ENCODE measurements at places on chromosomes 2 and 18. TPM values are rescaled to one million over a fixed set of nuclear protein-coding genes. Genes with fewer than 3 reads are reported as not detected.
A peak's percentile ranks its signal among the peaks of the same experiment; 100 is the strongest.

SLC30A3 gene
- total RNA-seq = 0.77 TPM

GRCh38 chr2:178899656-178900055, 92.4 kb upstream of the TTN start:
- no peaks in the 10 kb centered on the region for H3K27me3 ChIP-seq
- peaks cover 1% of the 10 kb centered on the region for H3K4me1 ChIP-seq
- DNase-seq = no peak
- no peak overlapping the region for H3K27ac ChIP-seq

DNA sequence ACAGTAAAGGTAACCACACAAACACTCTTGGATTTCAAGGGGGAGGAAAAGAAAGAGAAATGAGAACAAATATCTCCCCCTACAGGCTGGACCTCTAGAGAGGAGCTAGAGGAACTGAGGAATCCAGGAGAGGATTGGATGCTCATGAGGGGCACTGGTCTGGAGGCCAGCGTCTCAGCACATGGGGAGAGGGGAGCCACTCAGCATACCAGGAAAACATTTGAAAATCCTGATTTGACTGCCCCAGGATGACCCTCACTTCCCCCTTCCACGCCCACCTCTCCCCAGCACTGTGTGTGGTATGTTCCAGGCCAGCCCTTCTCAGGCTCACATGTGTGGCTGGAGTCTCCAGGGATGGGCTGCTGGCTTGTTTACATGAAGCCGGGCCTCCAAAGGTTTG, 396.8 kb upstream of the ID2 start:
- H3K36me3 ChIP-seq = no peaks in the 10 kb centered on the region
- H3K4me1 ChIP-seq = peaks cover 4% of the 10 kb centered on the region
- no peaks in the 10 kb centered on the region for H3K27me3 ChIP-seq
- H3K4me3 ChIP-seq = no peak overlapping the region
- DNase-seq = no peak

DNA sequence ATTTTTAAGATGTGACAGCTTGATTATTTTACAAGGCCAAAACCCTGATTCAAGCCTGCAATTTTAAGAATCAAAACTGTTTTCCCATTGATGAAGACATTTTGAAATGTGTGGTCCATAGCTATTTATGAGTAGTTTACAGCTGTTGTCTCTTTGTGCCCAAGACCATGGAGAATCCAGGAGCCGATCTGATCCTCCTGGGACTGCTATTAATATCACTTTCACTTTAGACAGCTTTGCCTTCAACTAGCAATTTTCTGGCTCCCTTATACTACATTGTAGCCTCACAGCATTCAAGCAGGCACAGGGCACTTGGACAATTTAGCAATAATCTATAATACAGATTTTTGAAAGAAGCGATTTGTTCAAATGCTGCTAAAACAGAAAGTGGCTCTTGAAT, 172.9 kb downstream of the SLC8A1 start:
- no peaks in the 10 kb centered on the region for H3K27me3 ChIP-seq
- no peak overlapping the region for H3K4me3 ChIP-seq
- no peak for DNase-seq
- no peaks in the 10 kb centered on the region for H3K4me1 ChIP-seq
- H3K36me3 ChIP-seq = no peaks in the 10 kb centered on the region

GRCh38 chr2:3434654-3435053, 55.2 kb downstream of the TRAPPC12 start:
- no peak overlapping the region for H3K27ac ChIP-seq
- H3K4me1 ChIP-seq = no peaks in the 10 kb centered on the region
- H3K4me3 ChIP-seq = no peak overlapping the region
- no peaks in the 10 kb centered on the region for H3K27me3 ChIP-seq
- no peak for DNase-seq

DNA sequence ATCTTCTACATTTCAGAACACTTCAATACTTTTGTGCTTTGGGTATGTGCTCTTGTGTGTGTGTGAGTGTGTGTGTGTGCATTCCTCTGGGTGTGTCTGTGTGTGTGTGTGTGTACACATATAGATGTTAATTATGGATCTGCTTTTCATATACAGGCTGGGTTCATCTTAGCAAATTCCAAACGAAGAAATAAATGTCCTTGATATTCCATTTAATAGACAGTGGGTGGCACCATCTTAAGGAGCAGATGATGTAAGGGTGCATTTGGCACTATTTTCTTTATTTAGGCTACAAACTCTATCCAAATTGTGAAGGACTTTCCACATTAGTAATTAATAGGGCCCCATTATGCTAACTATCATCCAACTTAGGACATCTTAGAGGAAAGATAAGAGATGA, 425.8 kb upstream of the POU3F3 start:
- no peaks in the 10 kb centered on the region for H3K36me3 ChIP-seq
- H3K4me1 ChIP-seq = no peaks in the 10 kb centered on the region
- DNase-seq = no peak
- H3K27me3 ChIP-seq = no peaks in the 10 kb centered on the region
- no peak overlapping the region for H3K4me3 ChIP-seq

DLGAP1 gene
- total RNA-seq = 5.2 TPM

DNA sequence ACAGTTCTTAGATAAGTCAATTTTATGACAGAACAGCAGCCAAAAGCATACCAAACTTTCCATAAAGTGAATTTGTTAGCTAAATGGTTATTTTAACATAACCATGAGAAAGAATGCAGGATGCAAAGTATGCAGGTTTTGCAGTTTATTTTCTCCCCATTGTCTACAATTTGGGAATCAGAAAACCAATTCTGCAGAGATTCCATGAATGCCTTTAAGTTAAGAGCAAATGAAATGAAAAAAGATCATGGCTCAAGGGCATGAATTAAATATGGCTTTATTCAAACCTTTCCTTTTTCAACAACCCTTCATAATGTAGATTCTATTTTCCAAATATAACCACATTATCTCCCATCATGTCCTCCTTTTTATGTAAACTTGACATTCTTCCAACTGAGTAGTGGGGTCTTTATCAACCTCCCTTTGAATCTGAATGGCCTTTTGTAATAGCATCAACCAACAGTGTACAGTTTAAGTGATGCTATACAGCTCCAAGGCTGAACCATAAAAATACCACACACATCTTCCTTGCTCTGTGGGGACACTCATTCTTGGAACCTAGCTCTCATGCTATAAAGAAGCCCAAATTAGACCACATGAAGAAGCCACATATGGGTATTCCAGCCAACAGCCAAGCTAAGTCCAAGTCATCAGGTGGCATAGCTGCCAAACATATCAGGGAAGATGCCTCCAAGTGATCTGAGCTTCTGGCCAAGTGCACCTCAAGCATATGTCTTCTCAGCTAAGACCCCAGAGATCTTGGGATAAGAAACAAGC, 49.8 kb downstream of the PIAS2 start:
- no peak overlapping the region for H3K4me3 ChIP-seq
- no peak overlapping the region for H3K27ac ChIP-seq
- no peaks in the 10 kb centered on the region for H3K4me1 ChIP-seq
- DNase-seq = no peak
- peaks cover 5% of the 10 kb centered on the region for H3K36me3 ChIP-seq

GRCh38 chr2:60899230-60899891, 18.0 kb downstream of the REL start:
- DNase-seq = no peak
- no peaks in the 10 kb centered on the region for H3K27me3 ChIP-seq

PPM1B gene
- 35.7 TPM for total RNA-seq

DNA sequence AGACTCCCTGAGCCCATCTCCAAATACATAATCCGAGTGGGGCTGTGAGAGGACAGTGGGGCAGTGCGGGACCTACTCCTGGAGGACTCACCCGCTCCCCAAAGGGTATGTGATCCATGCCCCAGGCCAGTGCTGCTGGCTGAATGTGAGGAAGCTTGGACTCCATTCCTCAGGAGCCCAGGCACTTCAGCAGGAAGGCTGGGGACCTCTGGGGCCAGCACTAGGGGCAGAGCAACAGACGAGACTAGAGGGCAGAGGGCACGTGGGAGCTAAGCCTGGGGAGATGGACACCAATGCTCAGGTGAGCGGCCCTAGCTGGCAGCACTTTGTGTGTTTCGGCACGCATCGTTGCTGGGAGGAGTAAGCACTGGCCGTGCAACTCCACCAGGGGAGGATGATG, 84.9 kb downstream of the MALT1 start:
- H3K27me3 ChIP-seq = no peaks in the 10 kb centered on the region
- no peaks in the 10 kb centered on the region for H3K4me1 ChIP-seq
- DNase-seq = no peak

DNA sequence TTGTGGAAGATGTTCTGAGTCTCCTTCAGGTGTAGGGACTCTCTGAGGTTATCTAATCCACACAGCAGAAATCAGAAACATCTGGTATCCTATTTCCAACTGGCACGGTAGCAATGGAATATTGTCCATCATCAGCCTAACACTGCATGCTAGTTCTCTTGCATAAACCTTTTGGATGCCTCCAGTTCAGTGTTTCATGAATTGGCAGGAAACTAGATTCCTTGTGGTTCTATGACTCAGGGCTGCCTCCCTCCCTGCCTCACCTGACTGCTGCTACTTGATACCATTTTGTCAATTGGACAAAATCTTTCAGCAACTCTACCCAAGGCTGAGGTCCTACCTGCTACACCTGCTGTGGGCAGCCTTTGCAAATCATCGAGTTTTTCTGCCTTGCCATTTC, 130.9 kb downstream of the TPGS2 start:
- H3K4me3 ChIP-seq = no peak overlapping the region
- peaks cover 3% of the 10 kb centered on the region for H3K4me1 ChIP-seq
- no peaks in the 10 kb centered on the region for H3K27me3 ChIP-seq
- H3K27ac ChIP-seq = peak overlapping the region; percentile 11

GALNT14 gene
- total RNA-seq = 2.8 TPM

DNA sequence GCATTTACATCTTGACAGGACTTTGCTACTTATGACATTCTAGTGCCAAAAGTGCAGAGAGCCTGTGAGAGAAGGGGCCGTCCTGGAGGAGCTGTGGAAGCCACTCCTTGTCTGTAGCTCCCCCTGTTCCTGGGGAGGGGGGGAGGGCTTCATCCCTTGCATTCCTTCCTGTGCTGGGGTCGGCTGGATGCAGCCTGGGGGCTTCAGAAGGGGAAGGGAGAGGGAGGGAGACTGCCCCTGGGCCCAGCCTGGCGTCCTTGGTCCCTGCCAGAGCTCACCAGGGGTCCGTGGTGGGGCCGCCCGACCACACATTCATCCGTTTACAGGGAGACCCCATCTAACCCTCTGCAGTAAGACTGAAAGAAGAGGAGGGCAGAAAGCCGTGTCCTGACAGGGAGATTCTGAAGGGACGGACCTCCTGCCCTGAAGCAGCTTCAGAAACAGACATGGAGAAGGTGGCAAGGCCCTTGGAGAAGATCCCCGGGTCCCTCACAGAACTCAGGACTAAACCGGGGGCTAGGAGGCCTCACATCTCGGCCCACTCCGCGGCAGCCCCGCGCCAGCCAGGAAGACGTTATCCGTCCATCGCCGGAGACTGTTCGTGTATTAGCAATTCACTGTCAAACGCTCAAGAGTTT, 258.3 kb upstream of the SALL3 start:
- H3K4me3 ChIP-seq = no peak overlapping the region
- no peak overlapping the region for H3K27ac ChIP-seq
- H3K36me3 ChIP-seq = no peaks in the 10 kb centered on the region
- no peaks in the 10 kb centered on the region for H3K4me1 ChIP-seq
- peaks cover 19% of the 10 kb centered on the region for H3K27me3 ChIP-seq
- no peak for DNase-seq

DNA sequence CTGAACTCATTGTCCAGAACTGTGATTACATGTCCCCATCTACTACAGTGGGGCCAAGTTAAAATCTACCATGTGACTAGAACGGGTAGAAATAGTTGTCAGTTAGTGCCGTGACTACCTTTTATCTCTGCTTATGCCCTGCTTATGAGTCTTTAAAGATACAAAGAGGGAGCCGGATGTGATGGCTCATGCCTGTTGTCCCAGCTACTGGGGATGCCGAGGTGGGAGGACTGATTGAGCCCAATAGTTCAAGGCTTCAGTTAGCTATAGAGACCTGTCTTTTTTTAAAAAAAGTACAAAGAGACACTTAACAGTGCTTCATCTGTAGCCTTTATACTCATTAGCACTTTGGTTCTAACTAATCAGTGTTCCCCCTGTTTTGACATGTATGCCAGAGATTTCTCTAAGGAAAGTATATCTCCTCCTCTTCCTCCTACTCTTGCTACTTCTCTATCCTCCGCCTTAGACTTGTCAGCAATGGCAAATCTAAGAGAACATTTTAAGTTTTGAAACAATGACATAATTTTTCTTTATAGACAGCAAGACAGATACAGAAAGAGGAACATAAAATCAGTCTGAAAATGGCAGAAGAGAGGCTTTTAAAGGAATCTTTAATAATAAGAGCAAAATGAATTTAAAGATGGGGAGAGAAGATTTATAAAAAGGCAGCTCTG, 45.0 kb downstream of the NBEAL1 start:
- H3K4me1 ChIP-seq = no peaks in the 10 kb centered on the region
- H3K4me3 ChIP-seq = no peak overlapping the region
- H3K27me3 ChIP-seq = no peaks in the 10 kb centered on the region
- no peak for DNase-seq
- no peak overlapping the region for H3K27ac ChIP-seq

ACADL gene
- 34.8 TPM for total RNA-seq

DNA sequence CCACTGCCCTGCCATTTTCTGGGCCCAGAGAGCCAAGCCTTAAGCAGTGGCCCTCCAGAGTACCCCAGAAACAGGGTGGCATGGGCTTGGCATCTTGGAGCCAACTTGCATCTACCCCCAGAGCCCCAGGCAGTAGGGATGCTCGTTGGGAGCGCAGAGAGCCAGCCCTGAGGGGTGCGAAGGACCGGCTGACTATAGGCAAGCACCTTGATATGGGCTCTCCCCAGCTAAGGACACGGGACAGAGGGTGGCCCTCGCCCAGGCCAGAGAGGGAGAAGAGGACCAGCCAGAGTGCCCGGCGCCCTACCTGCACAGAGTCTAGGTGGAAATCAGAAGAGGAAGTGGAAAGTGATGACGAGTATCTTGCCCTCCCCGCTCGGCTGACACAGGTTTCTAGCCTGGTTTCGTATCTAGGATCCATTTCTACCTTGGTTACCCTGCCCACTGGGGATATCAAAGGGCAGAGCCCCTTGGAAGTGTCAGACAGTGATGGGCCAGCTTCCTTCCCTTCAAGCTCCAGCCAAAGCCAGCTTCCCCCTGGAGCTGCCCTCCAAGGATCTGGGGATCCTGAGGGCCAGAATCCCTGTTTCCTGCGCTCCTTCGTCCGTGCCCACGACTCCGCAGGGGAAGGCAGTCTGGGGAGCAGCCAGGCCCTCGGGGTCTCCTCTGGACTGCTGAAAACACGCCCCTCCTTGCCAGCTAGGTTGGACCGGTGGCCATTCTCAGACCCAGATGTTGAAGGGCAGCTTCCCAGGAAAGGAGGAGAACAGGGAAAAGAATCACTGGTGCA, 16.2 kb downstream of the CEP68 start:
- H3K27me3 ChIP-seq = no peaks in the 10 kb centered on the region
- DNase-seq = no peak
- no peak overlapping the region for H3K27ac ChIP-seq
- peaks cover 3% of the 10 kb centered on the region for H3K4me1 ChIP-seq

GRCh38 chr2:46327627-46328026, 30.4 kb downstream of the EPAS1 start:
- H3K27me3 ChIP-seq = no peaks in the 10 kb centered on the region
- H3K4me3 ChIP-seq = no peak overlapping the region
- H3K27ac ChIP-seq = peak overlapping the region; percentile 71
- peaks cover 77% of the 10 kb centered on the region for H3K4me1 ChIP-seq
- H3K36me3 ChIP-seq = no peaks in the 10 kb centered on the region

RTP5 gene
- not detected for total RNA-seq
